Neural progenitor cell (in vitro differentiated cells): ENCODE measurements at places on chromosomes 6 and 20. TPM values are rescaled to one million over a fixed set of nuclear protein-coding genes. Genes with fewer than 3 reads are reported as not detected.

- peak; percentile 85 for DNase-seq
Measured at GRCh38 chr20:37907677-37908401, 4.9 kb downstream of the VSTM2L start.

DNA sequence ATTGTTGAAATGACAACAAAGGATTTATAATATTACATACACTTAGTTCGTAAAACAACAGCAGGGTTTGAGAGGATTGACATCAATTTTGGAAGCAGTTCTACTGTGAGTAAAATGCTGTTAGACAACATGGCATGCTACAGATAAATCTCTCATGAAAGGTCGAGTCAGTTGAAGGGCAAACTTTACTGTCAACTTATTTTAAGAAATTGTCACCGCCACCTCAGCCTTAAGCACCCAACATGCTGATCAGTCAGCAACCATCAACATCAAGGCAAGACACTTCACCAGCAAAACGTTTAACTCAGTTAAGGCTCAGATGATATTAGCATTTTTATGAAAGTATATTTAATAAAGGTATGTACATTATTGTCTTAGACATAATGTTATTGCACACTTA lies 31.0 kb downstream of the CYB5R4 start:
- no peak for DNase-seq

TP53TG5 gene
- 0.06 TPM in 1 of 2 replicates, not detected in the other for total RNA-seq

MYMX gene
- total RNA-seq, result 0.54 and 1.5 TPM in 2 replicates

DNA sequence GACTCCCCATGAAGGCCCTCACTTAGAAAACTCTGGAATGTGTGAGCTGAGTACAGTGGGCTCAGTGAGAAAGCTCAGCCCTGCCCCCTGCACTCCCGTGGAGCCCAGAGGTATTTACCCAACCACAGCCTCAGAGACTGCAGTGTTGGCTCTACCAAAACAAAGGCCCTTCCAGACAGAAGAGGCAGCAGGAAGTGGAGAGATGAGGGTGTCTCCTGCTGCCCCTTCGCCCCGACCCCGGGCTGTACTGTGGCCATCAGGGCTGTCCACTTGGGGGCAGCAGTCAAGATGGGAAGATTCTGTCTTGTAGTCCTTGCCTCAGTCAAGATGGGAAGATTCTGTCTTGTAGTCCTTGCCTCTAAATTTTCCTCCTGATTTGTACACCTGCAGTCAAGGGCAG lies 341.3 kb downstream of the TAF4 start:
- DNase-seq, result peak; percentile 48

HNF4A gene
- 0.68 and 1.6 TPM in 2 replicates for total RNA-seq

GRCh38 chr6:53765270-53765669 lies 29.5 kb upstream of the LRRC1 start:
- DNase-seq, result no peak

SLC35D3 gene
- 0.58 TPM in 1 of 2 replicates, not detected in the other for total RNA-seq

DNA sequence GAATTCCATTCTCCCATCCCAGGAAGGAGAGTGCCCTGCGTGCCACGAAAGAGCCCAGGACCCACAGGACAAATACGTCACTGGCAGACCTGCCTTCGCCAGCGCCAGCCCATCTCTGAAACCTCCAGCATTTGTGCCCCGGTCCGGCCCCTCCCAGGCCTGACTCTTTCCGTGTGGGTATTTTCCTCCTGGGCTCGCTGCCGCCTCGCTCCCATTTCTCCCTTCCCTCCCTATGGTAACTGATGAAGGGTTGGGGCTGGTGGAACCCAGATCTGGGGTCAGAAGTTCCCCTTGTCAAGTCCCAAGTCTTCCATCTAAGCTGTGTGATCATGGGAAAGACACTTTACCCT lies 208.5 kb downstream of the LRFN2 start:
- DNase-seq, result no peak
